ENCODE measurements at places on chromosomes 6 and 20.

DNA sequence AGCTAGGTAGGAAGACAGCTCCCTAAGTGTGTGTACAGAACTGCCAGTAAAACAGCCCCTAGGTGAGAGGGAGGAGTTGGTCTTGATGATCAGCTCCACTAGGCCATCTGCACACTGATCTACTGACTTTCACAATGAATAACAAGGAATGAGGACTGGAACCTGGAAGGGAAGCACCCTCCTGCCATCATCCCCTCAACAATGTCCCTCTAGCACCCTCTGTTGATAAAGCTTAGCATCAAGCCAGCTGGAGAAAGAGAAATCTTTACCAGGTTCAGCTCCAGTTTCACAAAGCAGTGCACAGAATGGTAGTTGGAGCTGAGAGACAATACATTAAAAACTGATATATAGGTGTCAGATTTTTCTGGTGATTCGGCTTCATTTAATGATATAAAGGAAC, 57.2 kb upstream of the IRAK1BP1 start:
- no peak for DNase-seq

- DNase-seq, result no peak
Measured at GRCh38 chr6:44049163-44049988, 77.9 kb downstream of the MRPL14 start.

DNA sequence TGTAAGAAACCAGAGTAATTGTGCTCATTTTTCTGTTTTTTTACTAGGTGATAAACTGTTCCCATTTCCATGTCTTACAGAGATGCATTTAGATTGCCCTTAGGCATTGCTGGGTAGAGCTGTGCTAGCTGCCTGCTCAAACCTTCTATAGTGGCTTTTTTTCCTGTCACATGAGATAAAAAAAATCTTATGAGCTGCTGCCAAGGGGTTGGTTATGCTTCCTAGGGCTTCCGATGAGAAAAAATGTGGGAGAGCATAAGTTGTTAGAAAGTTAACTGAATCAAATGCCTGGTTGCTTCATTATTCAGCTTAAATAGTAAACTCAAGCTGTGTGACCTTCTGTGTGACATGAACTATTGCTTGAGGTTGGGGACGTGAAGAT, 50.0 kb upstream of the NOX3 start:
- no peak for DNase-seq

DNA sequence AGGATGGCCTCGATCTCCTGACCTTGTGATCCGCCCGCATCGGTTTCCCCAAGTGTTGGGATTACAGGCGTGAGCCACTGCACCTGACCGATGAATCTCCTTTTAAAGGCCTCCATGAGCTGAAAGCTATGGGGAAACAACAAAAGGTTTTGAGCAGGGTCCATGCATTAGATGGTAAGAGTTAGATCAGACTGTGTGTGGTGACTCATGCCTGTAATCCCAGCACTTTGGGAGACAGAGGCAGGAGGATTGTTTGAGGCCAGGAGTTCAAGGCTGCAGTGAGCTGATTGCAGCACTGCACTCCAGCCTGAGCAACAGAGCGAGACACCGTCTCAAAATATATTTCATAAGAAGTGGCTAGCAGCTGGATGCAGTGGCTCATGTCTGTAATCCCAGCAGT, 41.0 kb upstream of the BCLAF1 start:
- DNase-seq, result no peak
